ENCODE measurements at places on chromosomes 4 and X. TPM values are rescaled to one million over a fixed set of nuclear protein-coding genes. Genes with fewer than 3 reads are reported as not detected.
A peak's percentile ranks its signal among the peaks of the same experiment; 100 is the strongest.

DNA sequence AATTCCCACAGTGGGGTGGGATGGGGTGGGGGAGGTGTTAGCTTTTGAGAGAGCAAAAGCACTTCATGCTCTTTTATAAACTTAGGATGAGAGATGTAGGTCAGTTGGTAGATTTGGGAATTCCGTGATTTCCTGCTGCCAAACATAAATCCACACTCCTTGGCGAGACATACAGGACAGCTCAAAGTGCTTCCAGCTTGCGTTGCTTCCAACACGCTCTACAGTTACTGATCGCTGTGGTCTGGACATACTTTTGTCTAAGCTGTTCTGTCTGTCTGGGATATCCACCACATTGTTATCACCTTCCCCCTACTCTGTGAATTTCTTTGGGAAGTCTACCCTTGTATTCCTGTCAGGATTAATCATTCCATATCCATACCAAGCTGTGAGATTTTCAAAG, 117.5 kb downstream of the RAPGEF2 start:
- no peak overlapping the region for H3K27ac ChIP-seq
- peaks cover 9% of the 10 kb centered on the region for H3K4me1 ChIP-seq
- no peak for DNase-seq
- H3K4me3 ChIP-seq = no peak overlapping the region

DNA sequence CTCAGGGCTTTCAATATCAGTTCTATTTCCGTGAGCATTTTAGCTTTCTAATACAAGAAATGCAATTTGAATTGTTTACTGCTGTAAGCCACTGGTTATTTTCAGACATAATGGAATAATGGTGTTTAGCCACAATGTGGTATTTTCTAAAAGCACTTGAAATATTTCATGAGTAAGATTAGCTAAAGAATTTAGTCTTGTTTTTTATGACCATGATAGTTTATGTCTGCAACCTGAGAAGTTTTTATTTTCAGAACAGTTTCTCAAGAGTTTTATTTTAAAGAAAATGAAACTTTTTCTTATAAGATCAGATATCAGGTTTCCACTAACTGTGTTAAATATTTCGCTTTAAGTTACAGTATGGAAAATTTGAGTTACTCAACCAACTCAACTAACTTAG, 60.2 kb downstream of the SLIT2 start:
- peaks cover 6% of the 10 kb centered on the region for H3K36me3 ChIP-seq
- H3K4me1 ChIP-seq = no peaks in the 10 kb centered on the region
- DNase-seq = no peak

GRCh38 chrX:102599951-102600579, 750 bp downstream of the ARMCX5 start:
- peaks cover 27% of the 10 kb centered on the region for H3K36me3 ChIP-seq
- peak overlapping the region; percentile 96 for H3K4me3 ChIP-seq
- no peak for DNase-seq
- peaks cover 31% of the 10 kb centered on the region for H3K4me1 ChIP-seq
- H3K27me3 ChIP-seq = no peaks in the 10 kb centered on the region

DNA sequence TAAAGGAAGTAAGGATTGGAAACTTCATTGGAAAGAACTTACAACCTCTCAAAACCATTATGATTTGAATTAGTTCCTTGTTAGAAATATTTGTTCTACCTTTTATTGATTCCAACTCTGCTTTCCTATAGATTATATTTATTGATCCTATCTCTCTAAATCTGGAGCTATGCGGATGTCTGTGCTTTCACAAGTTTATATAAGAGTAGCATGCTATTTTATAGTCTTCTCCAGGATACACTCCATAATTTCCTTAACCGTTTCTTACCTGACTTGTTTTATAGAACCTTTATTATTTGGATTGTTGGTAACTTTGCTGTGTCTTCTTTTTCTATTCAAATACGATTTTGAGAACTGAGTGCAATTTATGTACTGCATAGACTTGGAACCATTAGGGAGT, 668.1 kb downstream of the RAPGEF2 start:
- H3K36me3 ChIP-seq = no peaks in the 10 kb centered on the region
- no peak overlapping the region for H3K4me3 ChIP-seq
- H3K27ac ChIP-seq = no peak overlapping the region
- no peaks in the 10 kb centered on the region for H3K27me3 ChIP-seq

DNA sequence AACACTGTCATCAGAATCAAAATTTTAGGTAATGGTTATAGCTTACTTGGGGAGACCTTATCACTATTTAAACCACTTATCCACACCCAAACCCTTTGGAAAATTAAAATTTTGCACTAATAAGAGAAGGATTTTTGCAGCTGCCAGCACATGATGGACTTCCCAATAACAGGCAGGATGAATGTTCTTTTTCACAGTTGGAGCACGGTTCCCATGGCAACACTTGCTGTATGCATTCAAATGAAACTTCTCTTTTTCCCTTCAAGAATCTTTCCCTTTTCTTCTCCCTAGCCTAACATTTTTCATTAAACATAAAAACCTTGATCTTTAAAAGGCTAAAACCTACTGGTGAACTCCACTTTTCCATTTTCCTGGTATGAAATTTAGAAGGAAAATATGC, 768.2 kb downstream of the KCTD8 start:
- DNase-seq = no peak
- H3K4me1 ChIP-seq = peaks cover 16% of the 10 kb centered on the region
- H3K27me3 ChIP-seq = no peaks in the 10 kb centered on the region
- H3K27ac ChIP-seq = peak overlapping the region; percentile 48

DNA sequence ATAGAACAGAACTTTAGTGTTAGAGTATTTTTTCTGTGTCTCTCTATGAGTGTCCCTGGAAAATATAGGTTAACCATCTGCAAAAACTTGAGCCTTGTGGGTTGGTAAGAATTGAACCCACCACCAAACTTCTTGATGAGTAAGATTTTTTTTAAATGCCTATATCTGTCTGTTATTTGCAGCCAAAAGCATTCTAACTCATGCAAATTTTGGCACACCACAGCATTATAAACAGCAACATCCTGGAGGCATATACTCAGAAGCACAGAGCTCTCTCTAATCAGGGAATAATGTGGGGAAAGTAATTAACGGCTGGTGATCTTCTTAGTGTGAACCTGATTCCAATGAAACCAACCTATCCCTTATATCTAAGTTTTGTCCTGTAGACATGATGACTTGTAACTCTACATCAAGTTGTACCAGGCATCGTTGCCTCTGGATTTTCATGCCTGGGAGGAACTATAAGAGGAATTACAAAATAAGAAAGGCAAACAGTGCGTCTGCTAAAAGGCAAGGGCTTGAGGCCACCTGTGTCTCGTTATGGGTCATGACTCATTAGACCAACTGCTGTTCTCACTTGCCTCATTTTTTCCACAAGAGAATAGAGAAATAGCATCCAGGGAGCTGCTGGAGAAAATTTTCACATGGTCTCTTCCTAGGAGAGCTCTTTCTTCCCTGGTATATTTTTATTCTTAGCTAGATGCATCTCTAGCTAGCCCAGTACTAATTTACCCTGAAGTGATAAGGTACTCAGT, 202.4 kb downstream of the CHIC2 start:
- H3K27ac ChIP-seq = no peak overlapping the region
- DNase-seq = no peak
- no peak overlapping the region for H3K4me3 ChIP-seq
- H3K27me3 ChIP-seq = no peaks in the 10 kb centered on the region
- peaks cover 8% of the 10 kb centered on the region for H3K4me1 ChIP-seq
- H3K36me3 ChIP-seq = no peaks in the 10 kb centered on the region

DNA sequence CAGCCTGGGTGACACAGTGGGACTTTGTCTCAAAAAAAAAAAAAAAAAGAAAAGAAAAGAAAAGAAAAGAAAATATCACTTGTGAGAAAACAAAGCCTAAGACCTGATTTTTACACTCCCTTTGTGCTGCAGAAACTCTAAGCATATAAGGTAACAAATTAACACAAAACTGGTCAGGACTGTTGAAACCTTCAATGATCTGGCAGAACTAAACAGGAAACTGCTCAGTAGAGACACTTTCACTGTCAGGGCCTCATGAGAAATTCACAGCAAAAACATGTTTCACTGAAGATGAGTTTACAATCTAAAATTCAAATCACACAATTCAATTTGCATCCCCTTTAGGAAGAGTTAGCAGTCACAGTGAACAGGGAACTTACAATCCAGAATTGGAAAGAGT, 69.1 kb upstream of the HOPX start:
- no peaks in the 10 kb centered on the region for H3K27me3 ChIP-seq
- DNase-seq = no peak
- peaks cover 2% of the 10 kb centered on the region for H3K36me3 ChIP-seq
- no peaks in the 10 kb centered on the region for H3K4me1 ChIP-seq
- no peak overlapping the region for H3K4me3 ChIP-seq

GRCh38 chr4:107215222-107215621, 179.1 kb upstream of the DKK2 start:
- no peak for DNase-seq
- no peaks in the 10 kb centered on the region for H3K4me1 ChIP-seq
- H3K27me3 ChIP-seq = no peaks in the 10 kb centered on the region

DNA sequence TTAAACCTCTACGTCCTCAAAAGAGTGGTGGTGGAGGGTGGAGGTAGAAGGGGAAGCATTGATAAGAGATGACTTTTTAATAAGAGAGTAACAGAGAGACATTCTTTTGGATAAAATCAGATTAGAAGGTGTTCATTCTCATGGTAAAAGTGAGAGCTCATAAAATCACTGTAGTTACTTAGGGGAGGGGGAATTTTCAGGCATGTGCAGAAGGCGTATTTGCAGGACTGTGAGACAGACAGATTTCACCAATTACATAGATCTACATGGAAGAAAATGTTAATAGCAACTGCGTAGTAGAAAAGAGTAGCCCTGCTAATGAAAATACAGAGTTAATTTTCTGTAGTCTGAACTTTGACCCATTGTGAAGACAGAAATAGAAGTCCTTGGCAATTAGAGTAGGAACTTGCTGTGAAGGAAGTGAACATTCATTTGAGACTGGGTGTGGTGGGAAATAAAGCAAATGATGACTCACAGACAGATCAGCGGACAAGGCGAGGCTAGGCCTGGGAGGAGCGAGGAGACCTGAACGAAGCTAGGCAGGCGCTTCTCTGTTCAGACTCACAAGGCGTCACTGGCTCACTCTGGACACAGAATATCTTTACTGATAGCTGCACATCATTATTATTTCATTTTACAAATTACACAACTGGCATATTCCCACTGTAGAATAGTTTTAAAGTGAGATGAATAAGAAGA, 57.2 kb upstream of the FAM9C start:
- no peak overlapping the region for H3K27ac ChIP-seq
- no peak for DNase-seq
- no peak overlapping the region for H3K4me3 ChIP-seq
- H3K27me3 ChIP-seq = no peaks in the 10 kb centered on the region
- H3K4me1 ChIP-seq = peaks cover 17% of the 10 kb centered on the region

GRCh38 chr4:8082517-8083055, 76.0 kb downstream of the ABLIM2 start:
- H3K27me3 ChIP-seq = no peaks in the 10 kb centered on the region
- H3K4me3 ChIP-seq = no peak overlapping the region
- H3K36me3 ChIP-seq = no peaks in the 10 kb centered on the region
- no peak overlapping the region for H3K27ac ChIP-seq

DNA sequence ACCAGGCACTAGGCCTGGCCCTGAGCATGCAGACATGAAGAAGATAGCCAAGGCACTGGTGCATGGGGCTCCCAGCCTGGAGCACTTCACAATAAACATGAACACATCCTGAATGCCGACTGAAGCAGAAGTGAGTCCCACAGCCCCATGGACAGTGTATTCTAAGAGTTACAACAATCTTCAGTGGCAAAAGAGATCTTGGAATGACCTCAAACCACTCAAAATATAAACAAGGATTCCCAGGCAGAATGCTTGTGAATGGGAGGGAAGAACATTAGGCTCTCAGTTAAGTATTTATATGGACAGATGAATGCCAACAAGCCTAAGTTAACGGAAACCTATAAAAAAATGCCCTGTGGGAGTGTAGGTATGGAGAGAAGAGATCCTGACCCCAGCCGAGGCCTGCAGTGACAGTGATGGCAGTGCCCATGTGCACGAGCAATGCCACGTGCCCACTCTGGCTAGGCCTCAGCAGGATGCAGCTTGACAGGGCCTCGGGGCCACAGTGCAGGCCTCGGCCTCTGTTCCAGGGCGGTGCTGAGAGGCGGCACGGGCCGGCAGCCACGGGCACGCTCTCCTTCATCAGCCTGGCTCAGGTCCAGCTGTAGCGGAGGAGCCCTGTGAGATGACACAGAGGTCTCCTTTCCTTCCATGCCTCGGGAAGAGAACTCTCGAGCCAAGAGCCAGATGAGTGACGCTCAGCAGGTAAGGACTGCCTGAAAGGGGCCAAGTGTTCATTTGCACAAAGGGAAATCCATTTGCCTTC, 49.2 kb downstream of the IRF2 start:
- H3K4me1 ChIP-seq = peaks cover 12% of the 10 kb centered on the region
- no peaks in the 10 kb centered on the region for H3K27me3 ChIP-seq
- no peak overlapping the region for H3K4me3 ChIP-seq
- DNase-seq = no peak

- peak overlapping the region; percentile 93 for H3K27ac ChIP-seq
- H3K27me3 ChIP-seq = no peaks in the 10 kb centered on the region
- no peak for DNase-seq
- H3K4me1 ChIP-seq = peaks cover 15% of the 10 kb centered on the region
- peaks cover 7% of the 10 kb centered on the region for H3K36me3 ChIP-seq
Measured at GRCh38 chrX:108178143-108178498, 86.5 kb downstream of the ATG4A start.

GRCh38 chrX:5876984-5877596, 351.6 kb downstream of the NLGN4X start:
- no peaks in the 10 kb centered on the region for H3K4me1 ChIP-seq
- H3K27me3 ChIP-seq = no peaks in the 10 kb centered on the region
- H3K36me3 ChIP-seq = no peaks in the 10 kb centered on the region
- peak; percentile 25 for DNase-seq
- no peak overlapping the region for H3K4me3 ChIP-seq
- no peak overlapping the region for H3K27ac ChIP-seq

- no peak overlapping the region for H3K27ac ChIP-seq
- H3K36me3 ChIP-seq = no peaks in the 10 kb centered on the region
- H3K4me1 ChIP-seq = peaks cover 30% of the 10 kb centered on the region
- H3K4me3 ChIP-seq = no peak overlapping the region
- no peaks in the 10 kb centered on the region for H3K27me3 ChIP-seq
Measured at GRCh38 chr4:111717921-111718320, 427.3 kb upstream of the FAM241A start.

Gene NUDT11
- 39.8 TPM for total RNA-seq

Gene NDP
- 4.3 TPM for total RNA-seq

Gene SNCA
- total RNA-seq = 29.6 TPM

Gene GASK1B
- total RNA-seq = 8.8 TPM

Gene CXCL3
- 1.0 TPM for total RNA-seq

Gene CRLF2
- not detected for total RNA-seq

Gene SLC6A14
- not detected for total RNA-seq

Gene GSX2
- total RNA-seq = not detected

Gene AR
- total RNA-seq = 7.9 TPM

All from neural crest cell (in vitro differentiated cells).